ENCODE measurements at places on chromosomes 2 and 18.

GRCh38 chr2:151161821-151162551 lies 99.7 kb downstream of the RBM43 start:
- H3K36me3 ChIP-seq = no peaks in the 10 kb centered on the region
- no peaks in the 10 kb centered on the region for H3K4me1 ChIP-seq
- H3K4me3 ChIP-seq = no peak overlapping the region
- DNase-seq = no peak

DNA sequence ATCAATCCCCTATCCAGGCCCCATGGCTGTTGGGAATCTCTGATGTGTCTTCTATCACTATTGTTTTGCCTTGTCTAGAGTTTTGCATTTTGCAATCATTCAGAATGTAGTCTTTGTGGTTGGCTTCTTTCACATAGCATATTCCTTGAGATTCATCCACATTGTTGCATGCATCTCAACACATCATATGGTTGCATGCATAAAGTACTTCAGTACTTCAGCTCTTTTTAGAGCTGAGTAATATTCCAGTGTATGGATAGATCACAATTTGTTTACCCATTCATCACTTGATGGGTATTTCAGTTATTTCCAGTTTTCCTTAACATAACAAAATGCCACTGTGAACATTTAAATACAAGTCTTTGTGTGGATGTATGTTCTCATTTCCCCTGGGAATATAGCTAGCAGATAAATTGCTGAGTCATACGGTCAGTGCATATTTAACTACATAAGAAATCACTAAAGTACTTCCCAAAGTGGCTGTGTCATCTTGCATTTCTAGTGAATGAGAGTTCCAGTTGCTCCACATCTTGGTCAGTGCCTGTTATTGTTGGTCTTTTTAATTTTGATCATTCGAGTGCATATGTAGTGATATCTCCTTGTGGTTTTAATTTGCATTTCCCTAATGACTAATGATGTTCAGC lies 138.8 kb downstream of the BCL11A start:
- no peaks in the 10 kb centered on the region for H3K36me3 ChIP-seq
- H3K4me3 ChIP-seq = no peak overlapping the region
- no peak overlapping the region for H3K27ac ChIP-seq

- no peak overlapping the region for H3K4me3 ChIP-seq
- no peaks in the 10 kb centered on the region for H3K27me3 ChIP-seq
- no peak for DNase-seq
Observed at GRCh38 chr2:196528486-196529223, 110.9 kb upstream of the CCDC150 start.

GRCh38 chr2:96180002-96180401 lies 28.6 kb downstream of the STARD7 start:
- H3K27me3 ChIP-seq = no peaks in the 10 kb centered on the region
- H3K27ac ChIP-seq = no peak overlapping the region
- DNase-seq = no peak
- H3K4me1 ChIP-seq = no peaks in the 10 kb centered on the region

- no peak overlapping the region for H3K27ac ChIP-seq
- no peaks in the 10 kb centered on the region for H3K4me1 ChIP-seq
- no peak for DNase-seq
- no peaks in the 10 kb centered on the region for H3K27me3 ChIP-seq
- H3K4me3 ChIP-seq = no peak overlapping the region
- no peaks in the 10 kb centered on the region for H3K36me3 ChIP-seq
Observed at GRCh38 chr2:29567906-29568520, 353.4 kb downstream of the ALK start.

- DNase-seq = no peak
- no peaks in the 10 kb centered on the region for H3K36me3 ChIP-seq
- H3K27me3 ChIP-seq = no peaks in the 10 kb centered on the region
- H3K4me3 ChIP-seq = no peak overlapping the region
- H3K27ac ChIP-seq = peak overlapping the region; percentile 82
Observed at GRCh38 chr18:36673452-36673851, 155.3 kb downstream of the TPGS2 start.

DNA sequence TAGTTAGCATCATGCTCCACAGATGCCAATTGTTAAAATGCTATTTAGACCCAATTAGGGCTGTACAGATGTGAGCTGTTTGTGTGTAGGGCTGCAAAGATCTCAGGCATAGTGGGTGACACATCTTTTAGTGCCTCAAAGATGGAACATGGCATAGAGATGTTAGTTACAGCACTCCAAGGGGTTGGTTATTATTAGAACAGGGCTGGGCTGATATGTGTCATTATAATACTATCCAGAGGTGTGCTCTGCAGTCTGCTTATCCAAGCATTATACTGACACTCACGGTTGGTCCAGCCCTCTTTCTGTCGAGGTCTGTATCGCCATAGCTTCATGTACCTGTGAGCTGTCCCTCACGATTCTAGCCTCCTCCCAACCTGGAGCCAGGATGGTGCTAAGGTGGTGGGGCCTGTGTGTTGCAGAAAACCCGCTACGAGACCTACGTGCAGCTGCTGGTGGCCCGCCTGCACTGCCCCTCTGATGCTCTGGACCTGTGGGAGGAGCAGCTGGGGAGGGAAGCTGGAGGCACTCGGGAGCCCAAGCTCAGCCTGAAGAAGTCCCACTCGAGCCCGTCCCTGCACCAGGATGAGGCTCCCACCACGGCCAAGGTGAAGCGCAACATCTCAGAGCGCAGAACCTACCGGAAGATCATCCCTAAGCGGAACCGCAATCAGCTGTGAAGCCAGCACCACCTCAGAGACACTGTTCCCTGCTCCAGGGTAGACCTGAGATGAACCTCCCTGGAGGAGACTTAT lies 27.1 kb downstream of the PSD4 start:
- H3K4me1 ChIP-seq = peaks cover 10% of the 10 kb centered on the region
- no peak for DNase-seq
- H3K27me3 ChIP-seq = no peaks in the 10 kb centered on the region
- no peak overlapping the region for H3K27ac ChIP-seq
- no peaks in the 10 kb centered on the region for H3K36me3 ChIP-seq

DNA sequence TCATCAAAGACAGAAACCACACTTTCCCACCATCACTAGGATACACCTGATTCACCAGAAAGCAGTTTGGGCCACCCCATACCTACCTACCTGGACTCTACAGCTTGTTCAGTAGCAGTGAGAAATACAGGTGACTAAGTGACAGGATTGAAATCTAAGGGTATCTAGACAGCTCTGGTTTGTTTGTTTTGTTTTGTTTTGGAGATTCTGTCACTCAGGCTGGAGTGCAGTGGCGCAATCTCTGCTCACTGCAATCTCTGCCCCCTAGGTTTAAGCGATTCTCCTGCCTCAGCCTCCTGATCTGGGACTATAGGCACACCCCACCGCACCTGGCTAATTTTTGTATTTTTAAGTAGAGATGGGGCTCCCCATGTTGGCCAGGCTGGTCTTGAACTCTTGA lies 3.1 kb downstream of the TTC21B start:
- DNase-seq = no peak
- H3K27ac ChIP-seq = no peak overlapping the region
- no peaks in the 10 kb centered on the region for H3K27me3 ChIP-seq

- H3K4me1 ChIP-seq = no peaks in the 10 kb centered on the region
- H3K27ac ChIP-seq = no peak overlapping the region
- no peaks in the 10 kb centered on the region for H3K36me3 ChIP-seq
- no peak overlapping the region for H3K4me3 ChIP-seq
- H3K27me3 ChIP-seq = no peaks in the 10 kb centered on the region
Observed at GRCh38 chr18:14086458-14087231, 45.6 kb downstream of the ZNF519 start.

- no peak overlapping the region for H3K27ac ChIP-seq
- no peak for DNase-seq
- H3K27me3 ChIP-seq = no peaks in the 10 kb centered on the region
- no peaks in the 10 kb centered on the region for H3K4me1 ChIP-seq
- H3K4me3 ChIP-seq = no peak overlapping the region
- no peaks in the 10 kb centered on the region for H3K36me3 ChIP-seq
Observed at GRCh38 chr2:3073041-3073595, 304.5 kb downstream of the EIPR1 start.

DNA sequence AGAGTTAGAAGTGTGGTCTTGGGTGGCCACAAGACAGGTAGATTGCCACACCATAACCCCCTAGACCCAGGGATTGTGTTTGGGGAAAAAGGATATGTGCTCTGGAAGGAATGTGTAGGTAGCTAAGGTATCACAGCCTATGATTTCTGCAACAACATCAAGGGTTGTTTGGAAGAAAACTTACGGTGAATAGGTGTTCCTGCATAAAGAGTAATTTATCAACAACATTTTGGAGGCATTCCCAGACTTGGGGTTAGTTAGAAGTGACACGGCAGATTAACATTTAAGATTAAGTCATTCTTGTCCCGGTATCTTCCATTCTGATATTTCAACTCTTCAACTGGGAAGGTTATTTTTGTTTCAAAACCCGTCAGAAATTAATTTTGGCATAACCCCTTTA lies 65.5 kb downstream of the SPP2 start:
- H3K36me3 ChIP-seq = no peaks in the 10 kb centered on the region
- no peak overlapping the region for H3K27ac ChIP-seq
- no peaks in the 10 kb centered on the region for H3K4me1 ChIP-seq
- no peaks in the 10 kb centered on the region for H3K27me3 ChIP-seq
- no peak for DNase-seq

- no peaks in the 10 kb centered on the region for H3K36me3 ChIP-seq
- DNase-seq = no peak
- no peaks in the 10 kb centered on the region for H3K4me1 ChIP-seq
- H3K27ac ChIP-seq = no peak overlapping the region
- no peaks in the 10 kb centered on the region for H3K27me3 ChIP-seq
Observed at GRCh38 chr2:198701481-198701880, 756.3 kb downstream of the SATB2 start.

- DNase-seq = peak; percentile 23
- peaks cover 4% of the 10 kb centered on the region for H3K4me1 ChIP-seq
- no peak overlapping the region for H3K4me3 ChIP-seq
- no peak overlapping the region for H3K27ac ChIP-seq
- H3K36me3 ChIP-seq = no peaks in the 10 kb centered on the region
Observed at GRCh38 chr2:64863097-64863820, 125.9 kb upstream of the SLC1A4 start.

GRCh38 chr18:57785751-57786437 lies 17.2 kb downstream of the ATP8B1 start:
- H3K27me3 ChIP-seq = no peaks in the 10 kb centered on the region
- no peak overlapping the region for H3K4me3 ChIP-seq
- DNase-seq = no peak
- H3K27ac ChIP-seq = peak overlapping the region; percentile 89
- no peaks in the 10 kb centered on the region for H3K36me3 ChIP-seq

GRCh38 chr2:111173856-111174255 lies 53.1 kb downstream of the BCL2L11 start:
- no peak for DNase-seq
- no peak overlapping the region for H3K27ac ChIP-seq
- H3K36me3 ChIP-seq = no peaks in the 10 kb centered on the region
- H3K4me3 ChIP-seq = no peak overlapping the region
- H3K27me3 ChIP-seq = no peaks in the 10 kb centered on the region
- H3K4me1 ChIP-seq = no peaks in the 10 kb centered on the region

- H3K27me3 ChIP-seq = no peaks in the 10 kb centered on the region
- no peak for DNase-seq
- peaks cover 8% of the 10 kb centered on the region for H3K4me1 ChIP-seq
- no peak overlapping the region for H3K27ac ChIP-seq
Observed at GRCh38 chr2:148305476-148305875, 284.6 kb downstream of the MBD5 start.

GRCh38 chr2:7658486-7658885 lies 741.3 kb downstream of the RNF144A start:
- no peak overlapping the region for H3K4me3 ChIP-seq
- no peaks in the 10 kb centered on the region for H3K4me1 ChIP-seq
- DNase-seq = no peak
- no peak overlapping the region for H3K27ac ChIP-seq

DNA sequence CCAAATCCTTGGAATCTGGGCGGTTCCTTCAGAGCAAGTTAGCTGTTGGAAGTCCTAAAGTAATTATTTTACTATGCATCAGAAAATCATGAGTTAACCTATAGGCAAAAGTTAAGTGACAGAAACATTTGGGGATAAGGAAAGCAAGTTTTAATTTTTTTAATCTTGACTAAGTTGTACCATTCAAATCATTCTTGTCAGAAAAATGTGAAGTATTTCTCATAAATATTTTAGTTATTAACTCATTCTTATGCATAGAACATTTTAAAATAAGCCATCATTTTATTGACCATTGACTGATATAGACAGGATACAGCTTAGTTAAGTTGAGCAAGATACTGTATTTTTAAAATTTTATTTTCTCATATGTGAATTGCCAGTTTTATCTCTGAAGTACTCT lies 98.2 kb upstream of the FOSL2 start:
- no peaks in the 10 kb centered on the region for H3K4me1 ChIP-seq
- no peak for DNase-seq
- no peak overlapping the region for H3K4me3 ChIP-seq
- H3K36me3 ChIP-seq = no peaks in the 10 kb centered on the region
- no peaks in the 10 kb centered on the region for H3K27me3 ChIP-seq

- DNase-seq = no peak
- no peaks in the 10 kb centered on the region for H3K27me3 ChIP-seq
- H3K4me1 ChIP-seq = no peaks in the 10 kb centered on the region
- H3K4me3 ChIP-seq = no peak overlapping the region
- H3K36me3 ChIP-seq = no peaks in the 10 kb centered on the region
Observed at GRCh38 chr2:98028101-98028561, 32.4 kb upstream of the TMEM131 start.

DNA sequence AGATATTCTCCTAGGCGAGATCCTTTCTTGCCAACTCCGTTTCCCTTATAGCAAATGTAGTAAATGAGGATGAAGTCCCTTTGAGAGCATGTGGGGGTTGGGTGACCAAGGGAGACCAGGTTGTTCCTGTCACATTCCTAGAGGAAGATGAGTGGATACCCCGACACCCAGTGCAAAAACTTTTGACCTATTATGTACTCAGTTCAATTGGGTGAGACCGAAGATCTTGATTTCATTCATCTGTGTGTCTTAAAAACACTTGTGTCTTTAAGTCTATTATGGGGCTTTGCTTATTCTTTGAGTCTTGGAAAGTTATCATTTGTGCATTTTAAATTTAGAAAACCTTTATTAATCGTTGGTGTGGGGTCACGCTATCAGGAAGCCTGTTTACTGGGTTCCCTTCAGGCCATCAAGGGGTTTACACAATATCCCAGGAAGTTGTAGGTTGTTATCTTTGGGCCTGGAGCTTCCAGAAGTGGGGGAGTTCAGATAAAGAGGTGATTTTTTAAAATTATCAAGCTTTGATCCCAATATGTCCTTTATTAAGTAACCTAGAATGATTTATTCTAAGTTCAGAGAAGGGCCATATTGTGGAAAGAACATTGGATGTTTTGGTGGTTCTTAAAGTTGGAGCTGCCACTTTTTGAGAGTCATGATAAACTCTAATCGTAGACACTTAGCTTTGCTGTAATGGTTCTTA lies 2.8 kb downstream of the RHOB start:
- peaks cover 36% of the 10 kb centered on the region for H3K4me1 ChIP-seq
- H3K4me3 ChIP-seq = peak overlapping the region; percentile 95
- peaks cover 28% of the 10 kb centered on the region for H3K36me3 ChIP-seq

GRCh38 chr2:223513771-223514455 lies 88.2 kb downstream of the SCG2 start:
- no peak overlapping the region for H3K27ac ChIP-seq
- H3K4me3 ChIP-seq = no peak overlapping the region
- no peak for DNase-seq
- H3K36me3 ChIP-seq = no peaks in the 10 kb centered on the region
